CD4-positive, alpha-beta T cell treated with Interleukin-6 for 4 hours (primary cell): ENCODE measurements at places on chromosomes 4 and X.

DNA sequence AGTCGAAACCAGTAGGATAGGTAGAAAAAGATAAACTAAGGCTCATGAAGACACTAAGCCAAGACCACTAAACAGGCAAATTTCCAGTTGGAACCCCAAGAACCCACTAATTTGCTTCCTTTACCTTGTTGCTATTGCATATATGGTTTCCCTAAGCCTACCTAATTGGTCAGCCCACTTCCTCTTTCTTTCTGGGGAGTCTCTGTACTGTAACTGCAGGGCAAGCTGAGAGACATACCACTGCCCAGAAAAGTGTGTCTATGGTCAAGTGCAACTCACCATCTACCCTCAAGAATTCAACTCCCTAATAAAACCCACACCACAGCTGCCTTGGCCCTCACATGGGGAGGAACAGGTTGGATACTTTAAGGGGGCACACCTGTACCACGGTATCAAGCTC lies 28.6 kb downstream of the IDS start:
- DNase-seq, result no peak

- DNase-seq, result no peak
These were observed 31.6 kb downstream of the UBE2K start for GRCh38 chr4:39729557-39729956.

- DNase-seq, result no peak
These were observed 344.2 kb downstream of the MAPK10 start for GRCh38 chr4:86015412-86016350.

GRCh38 chr4:93303440-93303839 lies 525.1 kb upstream of the ATOH1 start:
- no peak for DNase-seq

GRCh38 chr4:168796362-168797106 lies 213.5 kb downstream of the CBR4 start:
- no peak for DNase-seq
